ENCODE measurements at places on chromosomes 12 and 14.

GRCh38 chr12:96236221-96236822, 42.1 kb downstream of the ELK3 start:
- no peak for DNase-seq

DNA sequence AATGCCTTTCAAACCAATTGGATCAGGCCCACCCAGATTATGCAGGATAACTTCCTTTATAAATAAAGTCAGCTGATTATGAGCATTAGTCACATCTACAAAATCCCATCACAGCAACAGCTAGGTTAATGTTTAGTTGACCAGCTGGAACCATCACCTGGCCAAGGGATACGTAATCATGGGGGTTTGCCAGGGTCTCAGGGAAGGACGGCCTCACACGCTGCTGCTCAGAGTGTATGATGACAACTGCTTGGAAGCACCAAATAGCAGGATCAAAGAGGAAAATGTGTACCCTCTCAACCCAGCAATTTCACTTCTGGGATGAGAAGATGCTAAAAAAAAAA, 162.6 kb downstream of the SLC15A4 start:
- no peak for DNase-seq

DNA sequence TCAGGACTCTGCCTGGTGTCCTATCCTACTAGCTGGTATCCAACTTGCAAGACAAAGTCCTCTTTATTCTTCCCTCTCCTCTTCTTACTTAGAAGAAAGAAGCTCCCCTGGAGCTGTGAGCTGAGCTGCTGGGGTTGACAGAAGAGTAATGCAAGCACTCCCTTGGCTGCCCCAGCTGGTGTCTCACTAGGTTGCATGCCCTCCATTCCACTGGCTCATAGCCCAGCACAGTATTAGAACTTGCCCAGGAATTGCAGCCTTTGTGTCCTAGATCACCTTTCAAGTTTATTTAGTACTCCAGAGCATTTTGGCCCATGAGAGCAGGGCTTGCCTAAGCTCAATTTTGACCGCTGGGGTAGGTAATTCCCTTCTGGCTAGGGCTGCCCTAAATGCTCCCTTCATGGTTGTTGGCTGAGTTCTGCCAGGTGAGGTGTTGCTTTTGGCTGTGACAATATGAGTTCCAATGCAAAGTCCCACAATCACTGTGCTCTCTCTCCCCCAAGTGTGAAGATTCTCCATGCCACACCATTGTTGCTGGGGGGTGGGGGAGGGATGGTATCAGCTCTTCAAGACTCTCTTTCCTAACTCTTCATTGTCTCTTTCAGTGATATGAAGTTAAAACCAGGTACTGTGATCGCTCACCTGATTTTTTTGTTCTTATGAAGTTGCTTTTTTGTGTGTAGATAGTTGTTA, 317.4 kb upstream of the DDHD1 start:
- DNase-seq: no peak

DNA sequence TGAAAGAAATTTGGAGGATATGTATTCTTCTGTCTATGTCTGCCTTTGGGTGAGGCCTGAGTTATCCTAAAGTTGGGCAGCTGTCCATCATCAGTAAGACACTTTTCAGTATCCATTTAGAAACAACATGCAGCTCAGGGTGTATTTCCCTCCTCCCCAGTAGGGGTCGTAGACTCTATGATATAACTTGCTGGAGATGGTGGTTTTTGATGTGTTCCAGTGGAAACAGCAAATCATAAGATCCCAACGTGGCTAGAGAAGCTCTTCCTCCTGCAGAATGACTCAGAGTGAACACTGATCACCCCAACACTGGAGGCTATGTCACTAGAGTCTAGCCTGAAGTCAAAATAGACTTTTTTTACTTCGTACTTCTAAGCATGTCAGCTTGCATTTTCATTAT, 331.6 kb upstream of the STXBP6 start:
- no peak for DNase-seq
